IMR-90 (cell line): ENCODE measurements at places on chromosomes 2 and 18. TPM values are rescaled to one million over a fixed set of nuclear protein-coding genes. Genes with fewer than 3 reads are reported as not detected.

- no peaks in the 10 kb centered on the region for H3K27me3 ChIP-seq
- peak overlapping the region; percentile 88 for H3K27ac ChIP-seq
- H3K36me3 ChIP-seq: peaks cover 14% of the 10 kb centered on the region
- H3K4me1 ChIP-seq: peaks cover 8% of the 10 kb centered on the region
Observed at GRCh38 chr2:19933351-19933981, 31.7 kb upstream of the TTC32 start.

DNA sequence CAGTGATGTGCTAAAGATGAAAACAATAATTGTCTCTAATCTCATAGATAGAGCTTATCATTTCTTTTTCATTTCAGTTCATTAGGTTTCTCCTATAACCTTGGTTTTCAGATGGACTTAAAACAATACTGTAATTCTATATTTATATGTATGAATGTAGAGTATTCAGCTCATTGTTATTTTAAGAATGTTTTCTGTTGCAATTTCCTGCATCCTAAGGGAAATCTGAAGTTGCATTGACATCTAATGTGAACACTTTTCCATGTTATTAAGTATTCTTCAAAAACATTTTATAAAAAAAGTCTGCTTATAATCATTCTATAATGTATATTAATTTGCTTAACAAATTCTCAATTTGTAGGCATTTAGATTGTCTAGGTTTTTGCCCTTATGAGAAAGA is 288.9 kb downstream of the XIRP2 start:
- peaks cover 5% of the 10 kb centered on the region for H3K4me1 ChIP-seq
- no peaks in the 10 kb centered on the region for H3K27me3 ChIP-seq
- H3K4me3 ChIP-seq: no peak overlapping the region
- H3K36me3 ChIP-seq: no peaks in the 10 kb centered on the region
- peak; percentile 54 for DNase-seq

The SERPINB2 gene
- total RNA-seq: 34.4 and 43.0 TPM in 2 replicates

The PAX8 gene
- total RNA-seq: 0.18 and 0.28 TPM in 2 replicates

The DSG1 gene
- total RNA-seq: not detected in 2 replicates
